ENCODE measurements at places on chromosomes 2 and 18.

DNA sequence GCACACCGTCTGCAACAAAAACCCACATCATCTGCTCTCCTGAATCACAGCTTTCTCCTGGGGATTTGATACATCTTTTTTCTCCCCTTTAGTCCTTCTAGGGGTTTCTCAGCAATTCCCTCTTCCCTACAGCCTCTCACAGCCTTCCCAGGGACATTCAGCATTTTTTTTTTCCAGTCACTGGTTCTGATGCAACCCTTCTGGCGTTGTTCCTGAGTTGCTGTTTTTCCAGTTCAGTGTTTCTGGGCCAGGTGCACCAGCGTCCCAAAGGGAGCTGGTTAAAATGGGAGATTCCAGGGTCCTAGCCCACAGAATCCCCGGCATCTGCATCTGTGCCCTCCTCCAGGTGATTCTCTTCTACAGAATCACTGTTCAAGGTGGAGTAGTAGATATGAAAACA lies 36.1 kb downstream of the ADCY3 start:
- no peaks in the 10 kb centered on the region for H3K27me3 ChIP-seq
- DNase-seq: no peak
- peaks cover 10% of the 10 kb centered on the region for H3K36me3 ChIP-seq
- no peak overlapping the region for H3K27ac ChIP-seq

GRCh38 chr2:186064507-186064906 lies 325.9 kb downstream of the FSIP2 start:
- no peak for DNase-seq
- no peaks in the 10 kb centered on the region for H3K27me3 ChIP-seq
- no peaks in the 10 kb centered on the region for H3K36me3 ChIP-seq
- no peak overlapping the region for H3K4me3 ChIP-seq

GRCh38 chr2:148814143-148814859 lies 60.7 kb upstream of the KIF5C start:
- H3K4me3 ChIP-seq: no peak overlapping the region
- peaks cover 11% of the 10 kb centered on the region for H3K4me1 ChIP-seq
- no peaks in the 10 kb centered on the region for H3K36me3 ChIP-seq
- peaks cover 12% of the 10 kb centered on the region for H3K27me3 ChIP-seq
- DNase-seq: no peak
- no peak overlapping the region for H3K27ac ChIP-seq

DNA sequence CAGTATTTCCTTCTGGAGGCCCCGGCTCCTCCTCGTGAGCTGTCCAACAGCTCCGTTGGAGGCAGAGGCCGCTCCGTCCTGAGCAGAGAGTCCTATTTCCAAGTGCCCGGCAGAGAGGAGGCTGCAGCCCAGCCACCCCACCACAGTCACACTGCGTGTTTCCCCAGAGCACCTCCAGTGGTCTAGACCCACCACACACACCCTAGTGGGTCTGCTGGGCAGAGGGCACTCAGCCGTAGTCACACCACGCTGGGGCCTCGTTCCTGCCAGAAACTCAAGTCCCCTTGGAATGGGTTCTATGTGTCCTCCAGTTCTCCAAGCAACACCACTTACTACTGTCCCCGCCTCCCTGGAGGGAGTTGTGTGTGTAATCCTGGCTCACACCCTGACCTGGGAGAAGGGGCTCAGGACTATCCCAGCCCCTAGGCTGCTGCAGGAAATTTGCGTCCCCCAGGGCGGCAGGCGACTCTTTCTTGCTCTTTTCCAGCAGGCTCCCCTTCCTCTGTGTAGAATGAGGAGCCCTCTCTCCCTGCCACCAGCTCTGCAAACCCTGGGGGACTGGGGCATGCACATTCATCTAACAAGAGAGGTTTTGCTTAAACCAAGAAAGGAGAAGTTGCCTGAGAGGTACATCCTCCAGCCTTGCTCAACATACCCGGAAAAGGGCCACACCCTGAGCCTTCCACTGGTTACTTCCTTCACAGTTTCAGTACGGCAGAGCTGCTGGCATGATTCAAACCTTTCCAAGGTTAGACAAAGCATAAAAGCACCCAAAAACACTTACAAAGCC lies 114.1 kb downstream of the NDUFA10 start:
- H3K27me3 ChIP-seq: no peaks in the 10 kb centered on the region
- H3K36me3 ChIP-seq: no peaks in the 10 kb centered on the region

DNA sequence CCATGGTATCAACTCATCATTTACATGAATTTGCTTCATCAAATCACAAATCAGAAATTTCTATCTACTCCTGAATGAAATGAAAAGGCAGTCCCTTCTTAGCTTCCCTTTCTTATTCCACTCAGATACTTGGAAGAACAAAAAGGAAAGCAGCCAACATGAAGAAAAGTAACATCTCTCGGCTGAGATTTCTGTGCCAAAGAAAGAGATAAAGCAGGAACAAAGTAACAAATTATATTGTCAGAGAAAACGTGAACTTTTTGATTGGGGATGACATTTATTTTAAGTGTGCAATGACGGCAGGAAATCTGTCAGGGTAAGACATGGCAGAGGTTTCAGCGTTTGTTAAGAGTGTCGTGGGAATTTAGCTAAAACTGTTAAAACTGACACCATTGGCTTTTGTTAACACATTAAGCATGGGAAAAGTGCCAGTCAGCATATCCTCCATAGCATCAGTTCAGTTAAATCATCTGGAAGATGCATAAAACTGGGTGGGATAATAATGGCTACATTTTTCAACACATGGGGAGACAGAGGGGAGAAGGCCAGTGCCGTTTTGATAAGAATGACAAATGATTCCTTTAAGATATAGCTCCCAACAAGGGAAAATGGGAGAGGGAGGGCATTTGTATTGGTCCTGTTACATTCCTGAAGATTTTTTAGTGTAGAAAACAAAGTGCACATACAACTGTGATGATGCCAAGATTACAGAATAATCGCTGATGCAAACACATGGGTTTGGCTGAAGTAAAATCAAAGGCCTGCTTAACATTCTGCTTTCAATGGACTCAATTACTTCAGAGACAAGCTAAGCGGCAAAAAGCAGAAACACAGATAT lies 211.6 kb downstream of the ZNF521 start:
- no peak for DNase-seq
- no peaks in the 10 kb centered on the region for H3K4me1 ChIP-seq
- H3K27me3 ChIP-seq: no peaks in the 10 kb centered on the region
- no peaks in the 10 kb centered on the region for H3K36me3 ChIP-seq
- no peak overlapping the region for H3K4me3 ChIP-seq
- no peak overlapping the region for H3K27ac ChIP-seq

DNA sequence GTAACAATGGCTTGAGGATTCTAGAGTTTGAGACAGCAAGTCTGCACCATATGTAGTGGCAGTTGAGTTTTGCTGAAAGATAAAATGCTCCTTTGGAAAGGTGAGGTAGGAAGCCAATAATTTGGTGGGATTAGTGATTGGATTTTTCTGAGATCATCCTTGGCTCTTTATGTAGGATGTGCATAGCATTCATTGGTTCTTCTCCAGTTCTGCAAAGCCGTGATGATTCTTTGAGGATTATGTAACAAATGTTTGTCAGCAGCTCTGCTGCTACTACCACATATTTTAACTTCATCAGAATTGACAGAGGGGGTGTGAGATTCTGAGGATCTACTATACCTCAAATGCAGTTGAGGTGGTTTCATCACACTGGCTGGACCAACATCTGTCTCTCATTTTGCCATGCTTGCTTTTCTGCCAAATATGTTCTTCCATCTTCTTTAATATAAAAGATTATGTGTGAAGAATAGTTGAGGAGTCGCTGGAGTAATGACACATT lies 188.9 kb upstream of the RASGRP3 start:
- H3K4me1 ChIP-seq: no peaks in the 10 kb centered on the region
- no peak overlapping the region for H3K27ac ChIP-seq
- H3K27me3 ChIP-seq: peaks cover 2% of the 10 kb centered on the region
- no peak overlapping the region for H3K4me3 ChIP-seq
- DNase-seq: no peak

- peak overlapping the region; percentile 91 for H3K4me3 ChIP-seq
- DNase-seq: peak; percentile 23
- peaks cover 11% of the 10 kb centered on the region for H3K27me3 ChIP-seq
- H3K27ac ChIP-seq: peak overlapping the region; percentile 79
- H3K4me1 ChIP-seq: peaks cover 21% of the 10 kb centered on the region
- H3K36me3 ChIP-seq: no peaks in the 10 kb centered on the region
These were observed 81.5 kb upstream of the LDLRAD4 start for GRCh38 chr18:13136904-13137669.

- H3K4me1 ChIP-seq: no peaks in the 10 kb centered on the region
- H3K36me3 ChIP-seq: no peaks in the 10 kb centered on the region
- H3K27ac ChIP-seq: no peak overlapping the region
- H3K27me3 ChIP-seq: no peaks in the 10 kb centered on the region
These were observed 64.7 kb downstream of the CCDC178 start for GRCh38 chr18:33375829-33376228.

- DNase-seq: no peak
- no peak overlapping the region for H3K27ac ChIP-seq
- H3K4me1 ChIP-seq: no peaks in the 10 kb centered on the region
- H3K4me3 ChIP-seq: no peak overlapping the region
These were observed 495.7 kb upstream of the TCF4 start for GRCh38 chr18:56083523-56084287.

DNA sequence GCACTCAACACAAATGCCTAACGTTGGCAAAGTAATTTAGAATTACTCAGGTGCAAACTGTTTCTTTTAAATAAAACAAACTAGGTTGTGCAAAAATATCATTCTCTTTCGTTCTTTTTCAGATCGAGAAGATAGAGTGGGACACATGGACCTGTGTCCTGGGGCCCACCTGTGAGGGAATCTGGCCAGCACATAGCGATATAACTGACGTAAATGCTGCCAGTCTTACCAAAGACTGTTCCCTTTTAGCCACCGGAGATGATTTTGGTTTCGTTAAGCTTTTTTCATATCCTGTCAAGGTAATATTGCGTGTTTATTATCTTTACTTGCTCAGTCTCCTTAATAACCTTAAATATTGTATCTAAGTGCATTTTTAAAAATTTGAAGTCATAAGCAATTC lies 133.6 kb downstream of the RTN4 start:
- peaks cover 6% of the 10 kb centered on the region for H3K27me3 ChIP-seq
- no peak for DNase-seq
- peaks cover 6% of the 10 kb centered on the region for H3K4me1 ChIP-seq
- no peak overlapping the region for H3K4me3 ChIP-seq
- no peaks in the 10 kb centered on the region for H3K36me3 ChIP-seq
- H3K27ac ChIP-seq: no peak overlapping the region

- peak overlapping the region; percentile 48 for H3K27ac ChIP-seq
- H3K36me3 ChIP-seq: no peaks in the 10 kb centered on the region
- no peak overlapping the region for H3K4me3 ChIP-seq
- no peak for DNase-seq
- peaks cover 28% of the 10 kb centered on the region for H3K27me3 ChIP-seq
These were observed 64.1 kb downstream of the CHRNA1 start for GRCh38 chr2:174699993-174700766.

DNA sequence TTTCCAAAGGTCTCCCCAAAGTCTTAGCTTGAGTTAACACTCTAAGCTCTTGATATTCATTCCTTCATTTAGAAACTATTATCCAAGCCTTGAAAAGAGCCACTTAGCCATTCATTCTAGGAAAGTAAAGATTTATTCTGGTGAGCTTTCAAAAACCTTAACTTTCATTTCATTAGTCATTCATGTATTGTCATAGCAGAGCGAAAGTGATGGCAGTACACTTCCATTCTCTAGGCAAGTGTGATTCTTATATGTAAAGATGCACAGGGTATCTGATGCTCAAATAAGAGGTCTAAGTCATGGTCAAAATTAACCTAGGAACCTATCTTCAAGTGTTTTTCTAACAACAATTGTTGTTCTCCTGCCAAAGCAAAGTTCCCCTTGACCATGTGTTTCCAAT lies 553.0 kb upstream of the FANCL start:
- no peak overlapping the region for H3K4me3 ChIP-seq
- no peak for DNase-seq
- no peak overlapping the region for H3K27ac ChIP-seq
- no peaks in the 10 kb centered on the region for H3K36me3 ChIP-seq
- H3K4me1 ChIP-seq: no peaks in the 10 kb centered on the region
- no peaks in the 10 kb centered on the region for H3K27me3 ChIP-seq

DNA sequence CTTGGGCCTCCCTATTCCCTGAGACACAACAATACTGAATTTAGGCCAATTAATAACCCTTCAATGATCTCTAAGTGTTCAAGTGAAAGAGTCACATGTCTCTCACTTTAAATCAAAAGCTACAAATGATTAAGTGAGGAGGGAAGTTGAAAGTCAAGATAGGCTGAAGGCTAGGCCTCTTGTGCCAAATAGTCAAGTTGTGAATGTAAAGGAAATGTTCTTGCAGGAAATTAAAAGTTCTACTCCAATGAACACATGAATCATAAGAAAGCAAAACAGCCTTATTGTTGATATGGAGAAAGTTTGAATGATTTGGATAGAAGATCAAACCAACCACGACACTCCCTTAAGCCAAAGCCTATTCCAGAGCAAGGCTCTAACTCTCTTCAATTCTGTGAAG lies 286.9 kb downstream of the MEIS1 start:
- DNase-seq: no peak
- H3K4me1 ChIP-seq: no peaks in the 10 kb centered on the region
- H3K36me3 ChIP-seq: no peaks in the 10 kb centered on the region
- no peak overlapping the region for H3K27ac ChIP-seq
- H3K4me3 ChIP-seq: no peak overlapping the region

GRCh38 chr18:43396266-43396665 lies 119.0 kb upstream of the SYT4 start:
- H3K4me3 ChIP-seq: no peak overlapping the region
- no peaks in the 10 kb centered on the region for H3K36me3 ChIP-seq
- no peak for DNase-seq
- no peaks in the 10 kb centered on the region for H3K27me3 ChIP-seq

DNA sequence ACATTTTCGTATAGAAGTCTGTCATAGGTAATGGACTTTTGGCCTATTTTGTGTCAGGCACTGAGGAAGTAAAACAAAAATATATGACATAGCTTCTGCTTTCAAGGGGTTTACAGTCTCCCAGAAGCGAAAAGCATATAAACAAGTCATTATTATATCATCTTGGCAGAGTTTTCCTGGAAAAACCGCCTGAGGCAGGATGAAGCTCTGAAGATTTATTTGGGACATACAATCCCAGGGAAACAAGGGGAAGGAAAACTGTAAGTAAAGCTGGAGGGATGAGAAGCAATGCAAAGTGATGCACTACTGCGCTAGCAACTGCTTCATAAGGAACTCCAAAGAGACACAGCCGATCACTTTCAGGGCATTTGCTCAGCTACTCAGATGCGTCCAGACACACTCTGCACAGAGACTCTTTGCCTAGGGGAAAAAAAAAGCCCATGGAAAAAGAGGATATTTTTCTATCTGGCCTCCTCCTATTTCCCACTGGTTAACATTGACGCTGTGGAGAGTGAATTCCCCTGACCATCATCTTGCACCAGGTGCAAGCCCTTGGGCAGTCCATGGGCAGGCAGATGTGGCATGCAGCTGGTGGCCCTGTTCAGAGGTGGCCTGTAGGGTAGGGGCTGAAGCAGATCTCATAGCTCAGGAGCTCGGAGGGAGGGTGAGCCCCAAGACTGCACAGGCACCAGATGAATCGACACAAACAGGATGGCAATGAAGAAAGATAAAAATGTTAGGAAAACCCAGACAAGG lies 158.1 kb downstream of the METTL4 start:
- H3K27ac ChIP-seq: no peak overlapping the region
- no peak for DNase-seq
- no peaks in the 10 kb centered on the region for H3K36me3 ChIP-seq

GRCh38 chr2:207159002-207159401 lies 6.7 kb downstream of the KLF7 start:
- H3K4me3 ChIP-seq: no peak overlapping the region
- DNase-seq: no peak
- peaks cover 19% of the 10 kb centered on the region for H3K36me3 ChIP-seq
- H3K27me3 ChIP-seq: peaks cover 3% of the 10 kb centered on the region

All from activated T-helper 1 cell treated with anti-CD3 and anti-CD28 coated beads, Interleukin-12 subunit alpha, Interleukin-12 subunit beta, Interleukin-2, Interleukin-4 antibody, amounts not matched to agents 30 ng/mL and 10 ng/mL and 1 ng/mL, durations not matched to agents 14 hours and 24 hours and 36 hours (primary cell).